NCI-H524 treated with DMSO at 0.1 percent for 48 hours (cell line): ENCODE measurements at places on chromosomes 7 and 10.

DNA sequence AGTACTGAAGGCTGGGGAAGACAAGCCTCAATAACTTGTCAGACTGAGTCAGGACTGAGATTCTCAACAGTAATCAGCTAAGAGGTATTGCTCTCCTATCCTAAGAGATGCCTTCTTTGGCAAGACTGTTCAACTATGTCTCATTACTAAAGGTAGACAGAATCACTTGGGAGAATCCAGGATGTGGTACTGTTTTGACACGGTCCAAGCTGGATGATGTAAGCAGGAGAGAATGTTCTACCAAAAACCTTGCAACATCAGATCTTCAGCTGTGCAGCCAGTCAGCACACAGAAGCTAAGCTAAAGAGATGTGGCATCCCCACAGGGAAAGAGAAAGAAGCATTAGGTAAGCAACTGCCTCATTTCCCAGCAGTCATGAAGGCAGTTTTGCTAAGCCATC, 391.4 kb downstream of the NRG3 start:
- DNase-seq = no peak

DNA sequence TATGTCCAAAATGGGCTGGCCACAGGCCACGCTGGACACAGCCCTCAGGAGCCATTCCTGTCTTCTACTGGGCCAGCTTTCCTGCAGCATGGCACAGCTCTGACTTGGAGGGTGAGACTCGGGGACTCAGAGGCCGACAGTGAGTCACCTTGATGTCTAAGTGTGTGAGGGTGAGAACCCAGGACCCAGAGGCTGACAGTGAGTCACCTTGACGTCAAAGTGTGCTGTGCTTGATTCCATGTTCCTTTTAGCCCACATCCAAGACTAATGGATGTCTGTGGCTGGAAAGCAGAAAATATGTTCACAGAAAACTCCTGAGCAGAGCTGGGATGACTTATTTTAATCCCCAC, 6.0 kb upstream of the FAM170B start:
- DNase-seq = no peak

GRCh38 chr10:125026036-125026931, 84.4 kb downstream of the ZRANB1 start:
- no peak for DNase-seq

DNA sequence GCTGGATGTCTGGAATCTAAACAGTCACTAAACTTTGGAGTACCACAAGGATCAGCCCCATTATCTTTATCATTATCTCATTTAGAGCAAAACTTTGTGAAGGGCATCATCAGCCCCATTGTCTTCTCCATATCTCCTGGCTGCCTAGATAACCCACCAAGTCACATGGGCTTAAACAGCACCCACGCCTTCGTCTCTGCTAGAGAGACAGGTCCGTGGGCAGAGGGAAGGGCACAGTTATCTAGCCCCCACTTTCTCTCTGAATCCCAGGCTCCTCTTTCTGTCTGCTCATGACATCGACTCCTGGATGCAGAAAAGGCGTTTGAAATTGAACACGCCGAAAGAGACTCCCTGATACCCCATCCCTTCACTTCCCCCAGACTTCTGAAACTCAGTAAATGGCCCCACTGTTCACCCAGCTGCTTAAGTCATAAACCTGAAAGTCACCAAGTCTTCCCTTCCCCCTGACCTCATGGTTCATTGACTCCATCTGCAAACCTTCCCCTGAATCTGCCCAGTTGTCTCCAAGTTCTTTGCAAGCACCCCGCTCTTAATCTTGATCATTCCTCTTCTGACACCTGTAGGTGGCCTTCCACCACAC, 20.9 kb upstream of the PARD3 start:
- no peak for DNase-seq

DNA sequence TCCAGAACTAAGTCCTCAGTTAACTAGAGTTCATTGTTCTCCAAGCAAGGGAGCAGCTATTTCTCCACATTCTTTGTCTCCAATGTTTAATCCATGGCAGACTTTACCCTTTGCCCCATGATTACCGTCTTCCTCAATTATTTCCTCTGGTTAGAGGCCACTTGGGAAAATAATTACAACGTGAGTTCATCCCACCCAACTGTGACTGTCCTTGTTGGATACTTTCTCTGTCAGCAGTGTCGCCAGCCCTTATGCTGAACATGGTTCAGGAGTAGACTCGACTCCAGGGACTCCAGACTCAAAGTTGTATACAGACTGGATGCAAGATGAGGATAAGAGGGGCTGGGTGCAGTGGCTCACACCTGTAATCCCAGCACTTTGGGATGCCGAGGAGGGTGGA, 17.1 kb upstream of the SEPHS1 start:
- DNase-seq = no peak

DNA sequence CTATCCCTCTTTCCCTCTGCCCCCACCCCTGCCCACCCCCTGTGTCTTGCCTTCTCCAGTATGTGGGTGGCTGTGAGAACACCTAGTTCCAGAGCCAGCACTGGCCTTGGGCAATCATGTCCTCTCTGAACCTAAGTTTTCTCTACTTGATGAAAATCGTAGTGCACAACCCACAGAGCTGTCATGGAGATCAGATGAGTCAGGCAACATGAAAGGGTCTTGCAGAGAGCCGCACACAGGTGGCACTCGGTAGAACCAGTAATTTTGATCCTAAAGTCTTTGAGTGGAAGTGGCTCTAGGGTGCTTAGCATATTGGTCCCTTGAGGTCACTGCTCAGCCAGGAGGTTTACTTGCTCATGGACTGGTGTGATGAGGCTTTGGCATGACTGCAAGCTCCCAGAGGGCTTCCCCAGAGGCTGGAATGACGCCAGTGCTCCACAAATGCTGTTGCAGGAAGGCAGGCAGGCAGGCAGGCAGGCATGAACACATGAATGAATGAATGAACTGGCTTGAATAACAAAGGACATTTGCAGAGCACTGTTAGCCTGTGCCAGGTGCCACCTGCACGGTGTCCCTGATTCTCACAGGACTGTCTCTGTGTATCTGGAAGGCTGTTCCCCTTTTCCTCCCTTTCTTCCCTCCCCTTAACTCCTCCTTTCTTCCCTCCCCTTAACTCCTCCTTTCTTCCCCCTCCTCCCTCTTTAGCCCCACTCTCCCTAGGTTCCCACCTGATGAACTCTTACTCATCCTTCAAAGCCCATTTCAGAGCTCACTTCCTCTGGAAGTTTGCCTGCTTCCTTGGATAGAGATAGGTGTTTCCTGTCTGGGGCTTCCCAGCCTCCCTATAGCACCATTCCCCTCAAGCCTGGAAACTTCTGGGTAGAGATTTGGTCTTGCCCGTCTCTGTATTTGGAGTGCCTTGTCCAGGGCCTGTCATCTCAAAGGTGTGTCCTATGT, 27.2 kb upstream of the CTBP2 start:
- no peak for DNase-seq

DNA sequence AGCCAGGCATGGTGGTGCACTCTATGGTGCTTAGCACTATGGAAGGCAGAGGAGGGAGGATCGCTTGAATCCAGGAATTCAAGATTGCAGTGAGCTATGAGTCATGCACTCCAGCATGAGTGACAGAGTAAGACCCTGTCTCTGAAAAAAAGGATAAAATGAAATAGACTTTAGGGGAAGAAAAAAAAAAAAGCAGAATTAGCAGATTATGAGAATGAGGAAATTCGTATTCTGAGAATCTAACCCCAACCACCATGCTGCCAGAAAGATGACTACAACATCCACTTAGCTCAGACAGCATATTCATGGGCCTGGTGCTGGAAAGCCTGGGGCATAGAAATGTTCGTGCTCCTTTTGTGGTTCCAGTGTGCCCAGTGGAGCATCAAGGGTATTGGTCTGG, 63.3 kb downstream of the TMEM26 start:
- DNase-seq = no peak

- no peak for DNase-seq
These were observed 527.4 kb upstream of the IGFBP3 start for GRCh38 chr7:46448478-46448877.

- DNase-seq = no peak
These were observed 62.9 kb upstream of the FAM133B start for GRCh38 chr7:92653136-92653535.

DNA sequence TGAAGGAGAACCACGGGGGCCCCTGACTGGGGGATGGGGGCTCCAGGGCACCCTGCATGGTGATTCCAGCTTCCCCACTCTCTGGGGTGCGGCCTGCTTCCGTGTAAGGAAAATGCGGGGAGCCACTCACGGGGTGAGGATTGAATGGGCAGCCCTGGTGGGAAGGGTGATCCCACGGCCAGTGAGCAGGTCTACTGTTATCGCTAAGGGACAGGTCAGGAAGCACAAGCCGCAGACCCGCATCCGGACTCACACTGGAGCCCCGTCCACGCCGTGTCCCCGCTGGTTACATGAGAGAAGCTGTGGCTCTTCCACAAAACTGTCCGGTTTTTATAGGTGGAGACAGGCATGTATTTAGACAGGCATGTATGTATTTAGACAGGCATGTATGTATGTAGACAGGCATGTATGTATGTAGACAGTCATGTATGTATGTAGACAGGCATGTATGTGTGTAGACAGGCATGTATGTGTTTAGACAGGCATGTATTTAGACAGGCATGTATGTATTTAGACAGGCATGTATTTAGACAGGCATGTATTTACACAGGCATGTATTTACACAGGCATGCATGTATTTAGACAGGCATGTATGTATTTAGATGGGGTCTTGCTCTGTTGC, 5.7 kb downstream of the PSMG3 start:
- no peak for DNase-seq

DNA sequence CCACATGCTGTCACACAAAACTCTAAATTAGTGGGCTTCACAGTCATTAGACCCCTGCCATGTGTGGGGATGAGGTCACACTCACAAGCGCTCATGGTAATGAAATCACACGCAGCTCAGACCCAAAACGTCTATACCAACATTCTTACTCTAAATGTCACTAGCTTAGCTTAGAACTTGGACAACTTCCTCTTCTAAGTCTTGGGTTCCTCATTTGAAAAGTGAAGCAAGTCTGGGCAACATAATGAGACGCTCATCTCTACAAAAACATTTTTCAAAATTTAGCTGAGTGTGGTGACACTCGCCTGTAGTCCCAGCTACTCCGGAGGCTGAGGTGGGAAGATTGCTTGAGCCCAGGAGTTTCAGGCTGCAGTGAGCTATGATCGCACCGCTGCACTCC, 92.7 kb upstream of the MACROH2A2 start:
- DNase-seq = no peak

- DNase-seq = no peak
These were observed 66.8 kb downstream of the NRP1 start for GRCh38 chr10:33267708-33268107.

DNA sequence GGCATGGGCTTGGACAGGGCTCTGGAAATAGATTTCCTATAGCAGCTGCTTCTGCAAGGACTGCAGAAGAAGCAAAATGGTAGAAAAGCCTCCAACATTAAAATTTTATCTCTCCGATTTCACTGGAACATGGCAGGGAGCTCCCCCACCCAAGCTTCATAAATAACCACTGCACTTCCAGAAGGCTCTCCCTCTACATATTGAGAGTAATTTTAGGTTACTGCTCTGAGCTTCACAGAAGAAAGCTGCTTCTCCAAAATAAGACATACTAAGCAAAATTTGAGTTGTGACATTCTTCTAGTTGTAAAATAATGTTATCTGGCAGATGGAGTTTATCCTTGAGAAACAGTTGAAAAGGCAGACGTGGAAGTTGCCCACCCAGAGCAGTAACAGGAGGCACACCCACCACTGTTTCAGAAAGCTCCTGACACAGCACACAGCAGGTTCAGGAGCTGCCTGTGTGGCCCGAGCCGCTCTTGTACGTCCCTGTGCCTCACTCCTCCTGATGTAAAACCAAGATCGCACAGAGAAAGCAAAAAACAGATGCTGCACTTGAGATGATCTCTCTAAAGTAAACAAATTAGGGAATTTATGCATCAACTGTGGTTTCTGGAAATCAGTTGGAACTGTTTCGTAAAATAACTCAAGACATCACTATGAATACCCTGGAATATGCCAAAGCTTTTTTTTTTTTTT, 621.0 kb downstream of the PARD3 start:
- DNase-seq = no peak

DNA sequence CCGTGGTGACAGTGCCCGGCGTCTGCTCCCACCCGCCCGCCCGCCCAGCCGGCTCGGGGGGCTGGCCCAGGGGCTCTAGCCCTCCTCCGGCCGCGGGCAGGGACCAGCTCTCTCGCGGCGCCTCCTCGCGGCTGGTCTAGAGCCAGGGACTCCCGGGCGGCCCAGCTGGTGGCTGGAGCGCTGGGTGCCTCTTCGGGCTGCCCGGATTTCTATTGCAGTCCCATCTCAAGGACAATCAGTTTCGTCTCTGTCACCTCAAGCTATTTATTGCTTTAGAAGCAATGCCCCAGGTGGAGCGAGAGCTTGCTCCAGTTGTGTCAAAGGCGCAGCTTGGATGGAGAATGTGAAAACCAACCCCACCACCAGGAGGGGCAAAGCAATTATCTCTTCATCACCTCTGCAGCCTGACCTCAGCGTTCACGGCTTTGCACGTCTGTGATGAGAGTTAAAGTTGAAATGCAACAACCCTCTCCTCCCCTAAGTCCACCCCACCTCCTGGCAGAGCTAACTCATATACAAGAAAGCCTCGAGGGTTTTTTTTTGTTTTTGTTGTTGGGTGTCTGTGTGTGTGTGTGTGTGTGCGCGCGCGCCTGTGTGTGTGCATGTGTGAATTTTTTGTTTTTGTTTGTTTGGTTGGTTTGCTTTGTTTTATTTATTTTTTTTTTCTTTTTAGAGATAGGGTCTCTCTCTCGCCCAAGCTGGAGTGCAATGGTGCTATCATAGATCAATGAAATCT, at the start of gene ITGA8:
Gene ITGA8 (minus strand): TSS at position 24 of the 736 bp plus-strand sequence. CDS start 151 bp downstream, outside the sequence.
- no peak for DNase-seq

GRCh38 chr7:106140406-106141173, 28.5 kb upstream of the SYPL1 start:
- DNase-seq = peak; percentile 67

DNA sequence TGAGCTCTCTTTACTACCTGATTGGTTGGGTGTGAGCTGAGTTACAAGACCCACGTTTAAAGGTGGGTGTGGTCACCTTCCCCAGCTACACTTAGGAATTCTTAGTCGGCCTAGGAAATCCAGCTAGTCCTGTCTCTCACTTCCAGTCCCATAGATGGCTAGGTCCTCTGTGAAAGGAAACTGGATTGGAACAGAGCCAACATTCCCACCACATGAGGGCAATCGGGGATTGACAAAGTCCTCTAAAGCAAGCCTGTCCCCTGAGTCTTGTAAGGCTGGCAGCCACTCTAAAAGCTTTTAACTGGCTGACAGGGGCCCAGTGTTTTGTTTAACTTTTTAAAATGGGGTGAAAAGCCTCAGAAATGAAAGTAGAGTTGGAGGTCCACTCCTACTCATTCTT, 15.1 kb upstream of the CROT start:
- no peak for DNase-seq

GRCh38 chr7:82087099-82087498, 317.3 kb upstream of the HGF start:
- DNase-seq = no peak

- DNase-seq = no peak
These were observed 156.4 kb upstream of the MDFIC start for GRCh38 chr7:114765331-114766040.

- DNase-seq = no peak
These were observed 77.5 kb downstream of the HGF start for GRCh38 chr7:81692146-81692905.

- DNase-seq = no peak
These were observed 25.4 kb downstream of the CYP2C9 start for GRCh38 chr10:94963901-94964300.

- peak; percentile 49 for DNase-seq
These were observed 26.4 kb downstream of the RPS24 start for GRCh38 chr10:78059906-78060702.

- DNase-seq = no peak
These were observed 20.5 kb upstream of the PITRM1 start for GRCh38 chr10:3192856-3193635.
